ENCODE measurements at places on chromosomes 3 and 15. TPM values are rescaled to one million over a fixed set of nuclear protein-coding genes. Genes with fewer than 3 reads are reported as not detected.

The PTPN9 gene
- 15.4 TPM for polyA plus RNA-seq

The CCR1 gene
- polyA plus RNA-seq = 0.12 TPM

- no peak overlapping the region for H3K4me3 ChIP-seq
- no peak overlapping the region for H3K27ac ChIP-seq
- DNase-seq = no peak
- H3K36me3 ChIP-seq = no peaks in the 10 kb centered on the region
- H3K4me1 ChIP-seq = no peaks in the 10 kb centered on the region
- H3K27me3 ChIP-seq = no peaks in the 10 kb centered on the region
These were observed 3.9 kb upstream of the ANKRD63 start for GRCh38 chr15:40286794-40287193.

DNA sequence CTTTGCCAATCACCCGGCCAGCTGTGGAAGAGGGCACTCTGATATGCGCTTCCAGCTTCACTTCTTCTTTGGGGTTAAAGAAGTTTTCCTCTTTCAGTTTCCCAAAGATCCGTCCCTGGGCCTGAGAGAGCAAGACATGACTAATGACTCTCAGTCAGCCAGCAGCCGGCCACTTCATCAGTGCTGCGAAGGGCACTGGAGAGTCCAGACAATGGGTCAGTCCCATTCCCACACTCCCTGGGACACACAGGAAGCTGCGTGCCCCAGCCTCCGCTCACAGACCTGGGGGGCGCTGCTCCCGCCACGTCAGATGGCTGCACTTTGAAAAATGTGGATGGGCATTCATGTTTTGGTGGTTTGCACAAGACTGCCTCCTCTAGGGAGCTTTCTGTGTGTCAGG lies 63.3 kb downstream of the SENP2 start:
- H3K27ac ChIP-seq = no peak overlapping the region
- no peak overlapping the region for H3K4me3 ChIP-seq
- H3K4me1 ChIP-seq = peaks cover 23% of the 10 kb centered on the region
- no peak for DNase-seq
- H3K27me3 ChIP-seq = no peaks in the 10 kb centered on the region

DNA sequence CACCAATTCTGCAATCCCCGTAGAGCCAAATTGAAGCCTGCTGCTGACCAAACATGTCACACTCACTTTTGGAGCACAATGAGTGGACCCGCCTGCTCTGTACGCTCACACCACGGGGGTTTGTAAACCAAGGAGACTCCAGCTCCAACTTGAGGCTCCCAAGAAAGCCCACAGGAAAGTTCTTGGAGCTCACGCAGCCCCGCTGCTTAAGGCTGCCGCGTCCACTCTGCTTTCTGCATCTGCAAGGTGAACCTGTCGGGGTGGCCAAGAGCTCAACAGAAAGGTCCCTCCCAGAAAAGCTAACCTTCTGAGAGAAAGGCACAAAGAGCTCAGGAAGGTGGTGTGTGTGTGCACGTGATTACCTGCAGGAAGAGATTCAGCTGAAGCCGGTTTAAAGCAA lies 94.9 kb downstream of the PCSK6 start:
- DNase-seq = no peak
- peak overlapping the region; percentile 35 for H3K4me3 ChIP-seq
- H3K4me1 ChIP-seq = peaks cover 39% of the 10 kb centered on the region
- H3K27me3 ChIP-seq = peaks cover 12% of the 10 kb centered on the region

DNA sequence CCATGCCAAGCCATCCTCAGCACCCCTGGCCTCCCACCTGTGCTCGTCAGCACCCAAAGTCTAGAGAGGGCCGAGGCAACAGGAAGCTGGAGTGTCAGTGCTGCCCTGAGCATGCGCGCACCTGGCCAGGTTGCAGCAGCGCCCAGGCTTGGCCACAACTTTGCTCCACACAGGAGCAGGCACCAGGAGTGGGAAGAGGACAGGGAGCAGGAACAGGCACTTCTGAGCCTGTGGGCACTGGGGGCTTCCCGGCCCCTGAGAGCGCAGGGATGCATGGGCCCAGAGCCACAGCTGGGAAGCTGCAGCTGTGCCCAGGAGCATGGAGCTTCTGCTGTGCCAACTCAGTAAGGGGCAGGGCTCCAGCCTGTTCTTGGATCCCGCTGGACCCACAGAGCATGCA lies 471.5 kb upstream of the WNT5A start:
- H3K27me3 ChIP-seq = no peaks in the 10 kb centered on the region
- no peaks in the 10 kb centered on the region for H3K4me1 ChIP-seq
- H3K36me3 ChIP-seq = no peaks in the 10 kb centered on the region
- H3K4me3 ChIP-seq = no peak overlapping the region
- no peak for DNase-seq

- H3K27me3 ChIP-seq = no peaks in the 10 kb centered on the region
- no peak overlapping the region for H3K27ac ChIP-seq
- peaks cover 11% of the 10 kb centered on the region for H3K36me3 ChIP-seq
- no peaks in the 10 kb centered on the region for H3K4me1 ChIP-seq
These were observed 22.1 kb downstream of the CCDC191 start for GRCh38 chr3:114034211-114034610.

Data from naive B cell (primary cell).